ENCODE measurements at places on chromosomes 11 and 22.
A peak's percentile ranks its signal among the peaks of the same experiment; 100 is the strongest.

GRCh38 chr22:24975813-24976341 is 23.4 kb downstream of the KIAA1671 start:
- no peak for DNase-seq

DNA sequence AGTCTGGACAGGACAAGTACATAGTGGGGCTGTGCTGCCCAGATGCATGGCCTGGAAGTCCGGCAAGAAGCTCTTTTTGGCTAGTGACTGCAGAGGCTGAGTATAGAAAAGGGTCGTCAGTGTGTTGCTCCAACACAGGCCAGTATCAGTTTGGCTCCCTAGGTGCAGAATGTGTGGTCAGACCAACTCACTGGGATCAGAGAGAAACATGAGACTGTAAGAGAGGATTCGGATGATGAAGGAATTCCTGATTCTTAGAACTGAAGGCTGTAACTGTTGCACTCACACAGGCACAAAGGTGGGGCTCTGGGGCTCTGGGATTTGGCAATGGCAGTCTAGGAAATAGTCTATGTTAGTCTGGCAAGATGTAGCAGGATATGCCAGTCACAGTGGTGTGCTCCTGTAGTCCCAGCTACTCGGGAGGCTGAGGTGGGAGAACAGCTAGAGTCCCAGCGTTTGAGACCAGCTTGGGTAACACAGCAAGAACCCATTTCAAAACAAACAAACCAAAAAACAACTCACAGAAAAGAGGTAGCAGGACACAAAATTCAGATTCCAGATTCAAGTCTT is 11.1 kb upstream of the UPB1 start:
- DNase-seq, result no peak

DNA sequence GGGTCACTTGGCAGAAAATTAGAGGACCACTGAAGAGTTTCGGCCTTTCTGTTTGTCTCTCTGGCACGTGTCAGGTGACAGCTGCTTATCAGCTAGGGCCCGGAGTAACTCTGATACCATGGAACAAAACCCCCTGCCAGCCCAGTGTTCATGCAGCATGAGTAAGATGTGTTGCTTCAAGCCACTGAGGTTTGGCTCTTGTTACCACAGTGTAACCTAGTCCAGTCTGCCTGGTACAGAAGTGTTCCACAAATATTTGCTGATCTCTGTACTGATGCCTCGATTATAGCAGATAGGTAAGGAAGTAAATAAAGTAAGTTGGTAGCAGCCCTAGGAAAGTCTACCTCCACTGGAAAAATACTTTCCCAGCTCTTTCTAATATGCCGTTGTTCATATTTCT is 20.5 kb upstream of the ETS1 start:
- no peak for DNase-seq

DNA sequence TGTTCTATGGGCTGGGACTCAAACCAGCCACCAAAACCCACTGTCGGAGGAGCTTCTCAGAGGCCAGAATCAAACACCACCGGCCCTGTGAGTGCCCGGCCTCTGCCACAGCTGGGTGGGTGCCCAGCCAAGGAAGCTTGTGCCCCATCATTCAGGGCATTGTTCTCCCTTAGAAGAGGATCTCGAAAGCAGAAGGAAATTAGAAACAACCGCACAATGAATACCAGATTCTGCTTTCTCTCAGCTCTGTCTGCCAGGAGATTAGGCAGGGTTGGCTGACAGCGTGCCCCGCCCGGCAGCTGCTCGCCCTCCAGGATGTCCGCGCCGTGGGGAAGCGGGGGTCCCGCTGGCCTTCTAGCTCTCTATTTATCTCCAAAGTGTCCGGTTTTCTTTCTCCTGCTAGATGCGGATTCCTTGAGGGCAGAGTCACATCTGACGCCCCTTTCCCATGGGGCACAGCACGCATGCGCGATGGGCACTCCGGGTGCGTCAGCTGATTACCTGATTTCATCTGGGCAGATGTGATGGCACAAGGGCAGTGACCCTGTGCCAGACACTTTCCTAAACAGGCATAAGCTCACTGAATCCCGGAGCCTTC is 25.5 kb downstream of the SCGB1A1 start:
- no peak for DNase-seq

DNA sequence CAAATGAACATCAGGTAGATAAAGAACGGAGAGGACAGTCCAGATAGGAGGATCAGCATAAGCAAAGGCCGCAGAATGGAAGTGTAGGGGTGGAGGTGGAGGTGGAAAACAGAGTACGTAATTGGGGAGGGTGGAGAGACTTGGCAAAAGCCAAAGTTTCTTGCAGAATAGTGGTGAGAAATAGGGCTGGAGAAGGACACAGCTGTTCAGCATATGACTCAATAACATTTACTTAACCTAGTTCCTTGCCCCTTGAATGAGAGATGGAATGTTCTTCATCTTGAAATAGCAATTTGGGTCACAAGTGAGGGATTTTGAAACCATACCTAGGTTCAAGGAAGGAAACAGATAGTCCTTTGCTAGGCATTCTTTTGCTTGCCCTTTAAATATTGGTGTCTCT is 235.9 kb upstream of the ARHGAP20 start:
- no peak for DNase-seq

- peak; percentile 43 for DNase-seq
Measured at GRCh38 chr22:19823191-19823901, 31.3 kb downstream of the GNB1L start.

GRCh38 chr11:68146010-68146540 is 24.9 kb upstream of the CHKA start:
- no peak for DNase-seq

DNA sequence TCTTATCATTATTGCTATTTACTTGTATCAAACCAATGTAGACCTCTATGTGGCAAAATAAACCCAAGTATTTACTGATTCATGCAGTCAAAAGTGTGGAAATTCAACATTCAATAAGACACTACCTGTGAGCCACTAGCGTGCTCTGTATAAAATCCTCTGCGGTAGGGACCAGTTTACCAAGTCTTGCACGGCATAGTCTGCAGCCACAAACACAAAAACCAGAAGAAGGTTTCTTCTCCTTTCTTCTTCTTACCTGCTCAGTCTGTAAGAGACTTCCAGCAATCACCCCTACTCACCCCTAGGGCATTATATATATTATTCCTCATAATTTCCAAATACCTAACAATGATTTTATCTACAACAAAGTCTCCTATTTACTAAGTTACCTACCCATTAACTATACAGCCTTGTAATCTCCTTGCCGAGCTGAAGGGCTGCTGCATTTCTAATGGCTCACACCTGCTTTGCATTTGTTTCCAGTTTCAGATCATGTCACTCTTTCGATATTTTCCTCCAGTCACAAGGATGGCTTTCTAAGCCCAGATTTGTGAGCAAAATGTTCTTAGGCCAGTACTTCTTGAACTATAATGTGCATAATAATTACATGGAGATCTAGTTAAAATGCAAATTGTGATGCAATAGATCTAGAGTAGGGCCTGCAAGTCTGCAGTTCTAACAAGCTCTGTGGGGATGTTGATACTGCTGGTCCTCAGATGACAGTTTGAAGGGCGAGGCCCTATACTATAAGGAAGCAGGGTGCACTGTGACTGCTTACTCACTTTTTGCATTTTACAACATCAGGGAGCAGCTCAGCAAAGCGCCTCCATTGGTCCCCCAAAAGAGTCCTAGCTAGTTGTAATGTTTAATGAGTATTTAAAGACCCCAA is 191.9 kb upstream of the DDI1 start:
- DNase-seq, result no peak

DNA sequence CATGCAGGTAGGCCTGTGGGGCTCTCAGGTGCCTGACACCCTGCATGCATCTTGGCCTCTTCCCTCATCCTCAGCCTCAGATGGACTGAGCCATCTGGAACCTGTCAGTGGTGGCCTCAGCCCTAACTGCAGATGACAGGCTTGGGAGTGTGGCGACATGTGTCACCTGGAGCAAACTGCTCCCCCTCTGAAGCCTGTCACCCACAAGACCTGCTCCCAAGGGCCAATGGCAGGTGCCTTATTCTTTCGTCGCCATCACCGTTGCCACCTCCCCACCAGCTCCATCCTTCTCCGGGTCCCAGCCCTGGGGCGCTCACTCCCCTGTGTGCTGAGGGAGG is 3.6 kb upstream of the SEPTIN5 start:
- no peak for DNase-seq

GRCh38 chr11:84628871-84629620 is 998.1 kb downstream of the DLG2 start:
- no peak for DNase-seq

GRCh38 chr11:20042045-20042639 is 118.1 kb downstream of the DBX1 start:
- no peak for DNase-seq

DNA sequence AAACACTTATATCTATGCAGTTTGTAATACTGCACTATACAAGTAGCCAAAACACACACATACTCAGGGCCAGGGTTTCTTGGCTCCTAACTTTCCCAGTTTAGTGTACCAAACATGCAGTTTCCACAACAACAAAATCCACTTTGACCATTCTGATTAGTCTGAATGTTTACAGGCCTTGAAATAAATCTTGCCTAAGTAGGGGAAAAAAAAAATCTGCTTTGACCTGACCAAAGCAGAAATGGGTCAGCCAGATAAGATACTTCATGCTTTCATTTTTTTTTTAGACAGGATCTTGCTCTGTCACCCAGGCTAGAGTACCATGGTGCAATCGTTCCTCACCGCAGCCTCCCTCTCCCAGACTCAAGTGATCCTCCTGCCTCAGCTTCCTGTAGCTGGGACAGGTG is 10.1 kb downstream of the PRR14L start:
- DNase-seq, result no peak

DNA sequence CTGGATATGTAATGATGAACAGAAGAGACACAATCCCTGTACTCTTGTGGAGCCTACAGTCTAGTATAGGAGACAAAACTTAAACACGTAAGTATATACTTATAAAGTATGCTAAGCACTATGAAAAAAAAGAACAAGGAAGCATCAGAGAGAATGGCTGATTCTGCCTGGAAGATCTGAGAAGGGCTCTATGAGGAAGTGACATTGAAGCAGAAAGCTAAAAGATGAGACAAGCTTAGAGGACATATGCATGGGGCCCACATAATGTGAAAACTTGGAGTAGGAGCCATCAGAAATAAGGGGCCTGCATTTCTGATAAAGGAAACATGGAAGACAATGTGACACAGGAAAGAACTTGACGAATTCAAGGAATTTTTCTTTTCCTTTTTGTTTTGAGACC is 16.6 kb downstream of the SAA1 start:
- DNase-seq, result no peak

- DNase-seq, result no peak
Measured at GRCh38 chr11:79117488-79117887, 323.3 kb downstream of the TENM4 start.

GRCh38 chr22:43270314-43270908 is 72.8 kb downstream of the SCUBE1 start:
- DNase-seq, result peak; percentile 82

DNA sequence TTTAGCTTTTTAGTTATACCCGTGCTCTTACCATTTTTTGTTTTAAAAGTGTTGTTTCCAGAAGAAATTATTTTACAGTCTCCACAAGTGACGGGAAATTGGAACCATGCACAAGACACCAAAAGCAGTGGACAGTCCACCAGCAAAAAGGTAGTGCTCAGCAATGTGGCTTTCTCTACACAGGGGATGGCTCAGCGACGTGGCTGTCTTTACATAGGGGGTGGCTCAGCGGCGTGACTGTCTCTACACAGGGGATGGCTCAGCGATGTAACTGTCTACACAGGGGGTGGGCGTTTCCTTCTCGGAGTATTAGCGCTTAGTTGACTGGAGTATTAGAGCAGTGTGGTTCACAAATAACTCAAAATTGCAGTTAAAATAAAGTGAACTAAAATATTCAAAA is 36.0 kb upstream of the PANX2 start:
- no peak for DNase-seq

- no peak for DNase-seq
Measured at GRCh38 chr22:37176464-37177061, 11.5 kb downstream of the C1QTNF6 start.

DNA sequence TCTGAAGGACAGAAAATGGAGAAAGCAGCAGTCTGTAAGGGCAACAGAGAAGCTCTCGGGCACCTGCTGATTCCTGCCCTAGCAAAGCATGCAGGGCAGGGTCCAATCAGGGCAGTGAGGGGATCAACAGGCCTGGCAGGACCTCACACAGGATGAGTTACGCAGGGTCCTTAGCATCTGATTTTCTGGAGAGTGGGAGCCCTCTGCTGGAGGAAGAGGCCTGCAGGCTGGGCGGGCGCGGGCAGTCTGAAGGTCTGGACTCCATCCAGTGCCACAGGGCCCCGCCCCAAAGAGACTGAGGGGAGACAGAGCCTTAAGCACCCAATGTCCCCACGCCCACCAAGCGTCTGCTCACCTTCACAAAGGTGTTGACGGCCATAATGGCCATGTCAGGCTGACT is 28.9 kb downstream of the AP1B1 start:
- DNase-seq, result peak; percentile 73

GRCh38 chr11:17894929-17895658 is 117.8 kb downstream of the SERGEF start:
- DNase-seq, result no peak

- no peak for DNase-seq
Measured at GRCh38 chr11:34343153-34343552, 14.7 kb downstream of the ABTB2 start.

- DNase-seq, result no peak
Measured at GRCh38 chr11:125942771-125943428, 2.9 kb upstream of the VSIG10L2 start.

DNA sequence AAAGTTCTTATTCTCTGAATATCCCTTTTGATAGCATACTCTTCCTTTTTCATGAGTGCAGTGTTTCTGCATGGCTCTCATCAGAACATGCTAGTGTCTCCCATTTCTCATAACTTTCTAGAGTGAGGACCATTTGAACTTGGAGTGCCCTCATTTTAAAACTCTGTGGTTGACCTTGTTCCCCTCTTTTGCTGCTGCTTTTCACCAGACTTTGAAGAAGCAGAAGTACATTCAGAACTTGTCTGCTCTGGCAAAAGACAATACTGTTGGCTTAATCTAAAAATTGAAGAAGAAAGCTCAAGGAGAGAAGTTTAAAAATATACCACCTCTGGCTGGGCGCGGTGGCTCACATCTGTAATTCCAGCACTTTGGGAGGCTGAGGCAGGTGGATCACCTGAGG is 35.0 kb downstream of the PPARA start:
- DNase-seq, result no peak

DNA sequence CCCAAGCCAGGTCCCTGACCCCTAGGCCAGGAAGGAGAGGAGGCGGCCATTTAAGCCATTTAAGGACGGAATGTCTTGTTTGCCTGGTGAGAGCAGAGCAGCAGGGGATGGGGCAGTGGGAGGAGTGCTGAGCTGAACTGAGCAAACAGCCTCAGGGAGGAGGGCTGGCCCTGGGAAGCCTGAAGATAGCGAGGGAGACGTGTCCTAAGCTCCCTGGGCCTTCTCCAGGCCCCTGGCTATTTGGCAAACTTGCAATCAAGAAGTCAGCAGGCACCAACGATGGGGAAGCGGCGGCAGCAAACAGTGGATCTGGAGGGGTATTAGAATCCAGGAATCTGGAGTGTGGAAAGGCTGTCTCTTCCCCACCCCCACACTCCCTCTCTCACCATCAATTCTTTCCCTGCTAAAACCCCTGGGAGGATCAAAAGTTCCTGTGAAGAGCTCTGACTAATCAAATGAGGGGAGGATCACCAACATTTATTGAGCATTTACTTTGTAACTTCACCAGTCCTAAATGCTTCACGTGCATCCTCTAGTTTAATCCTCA is 8.8 kb downstream of the BCL9L start:
- no peak for DNase-seq

Data from H1 (cell line).